ENCODE measurements at places on chromosomes 16 and 17.

GRCh38 chr17:511833-512251 is 159.2 kb upstream of the RPH3AL start:
- DNase-seq = no peak

DNA sequence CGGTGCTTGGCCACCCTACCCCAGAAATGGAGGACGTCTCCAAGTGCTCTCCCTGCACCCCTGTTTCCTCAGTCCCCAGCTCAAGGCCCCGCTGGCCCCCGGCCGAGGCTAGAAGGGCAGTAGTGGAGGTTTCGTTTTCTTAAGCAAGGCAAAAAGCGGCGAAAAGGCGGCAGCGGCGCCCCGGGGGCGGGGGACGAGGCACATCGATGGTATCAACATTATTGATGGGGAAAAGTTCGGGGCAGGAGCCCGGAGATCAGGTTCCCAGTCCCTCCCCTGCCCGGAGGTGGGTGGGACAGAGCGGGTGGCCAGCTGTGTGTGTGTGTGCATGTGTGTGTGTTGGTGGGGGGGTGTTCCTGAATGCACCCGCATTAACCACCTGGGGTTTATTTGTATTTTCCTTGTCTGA is 4.1 kb upstream of the SALL1 start:
- no peak for DNase-seq

DNA sequence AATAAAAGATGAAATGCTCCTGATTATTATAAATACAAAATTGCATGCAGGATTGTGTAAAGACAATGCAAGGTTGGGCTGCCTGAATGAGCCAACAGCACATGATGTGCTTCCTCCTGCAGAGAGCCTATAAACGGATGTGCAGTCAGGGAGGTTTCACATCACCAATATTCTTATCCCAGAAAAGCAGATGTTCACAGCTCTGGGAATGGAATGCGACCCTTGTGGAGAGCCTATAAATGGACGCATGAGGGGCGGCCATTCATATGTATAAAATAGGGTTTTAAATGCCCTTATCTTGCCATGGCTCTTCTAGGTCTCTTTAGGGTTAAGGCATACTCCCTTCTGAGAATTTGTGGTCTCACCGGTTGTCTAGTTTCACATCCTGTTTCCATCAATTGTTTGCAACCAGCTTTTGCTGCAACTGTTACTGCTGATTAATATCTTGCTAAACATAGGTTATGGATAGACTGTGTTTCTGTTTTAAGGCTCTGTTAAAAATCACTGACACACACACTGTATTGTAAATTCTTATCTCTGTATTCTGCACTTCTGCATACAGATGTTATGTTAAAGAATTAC is 31.9 kb downstream of the SLFN11 start:
- no peak for DNase-seq

GRCh38 chr17:50329716-50330115 is 16.2 kb upstream of the XYLT2 start:
- no peak for DNase-seq

DNA sequence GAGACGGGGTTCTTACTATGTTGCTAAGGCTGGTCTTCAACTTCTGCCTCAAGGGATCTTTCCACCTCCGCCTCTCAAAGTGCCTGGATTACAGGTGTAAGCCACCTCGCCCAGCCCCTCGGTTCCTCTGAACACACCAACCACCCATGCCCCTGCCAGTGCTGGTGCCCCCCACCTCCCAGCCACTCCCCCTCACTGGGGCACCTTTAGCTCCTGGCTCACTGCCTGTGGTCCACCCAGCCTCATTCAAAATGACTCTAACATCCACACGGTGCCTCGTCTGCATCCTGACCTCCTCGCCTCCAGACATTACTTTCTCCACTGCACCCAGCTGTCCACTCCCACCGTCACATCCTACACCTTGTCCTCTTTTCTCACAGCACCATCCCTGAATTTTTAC is 55.3 kb downstream of the ARHGAP27 start:
- DNase-seq = no peak

DNA sequence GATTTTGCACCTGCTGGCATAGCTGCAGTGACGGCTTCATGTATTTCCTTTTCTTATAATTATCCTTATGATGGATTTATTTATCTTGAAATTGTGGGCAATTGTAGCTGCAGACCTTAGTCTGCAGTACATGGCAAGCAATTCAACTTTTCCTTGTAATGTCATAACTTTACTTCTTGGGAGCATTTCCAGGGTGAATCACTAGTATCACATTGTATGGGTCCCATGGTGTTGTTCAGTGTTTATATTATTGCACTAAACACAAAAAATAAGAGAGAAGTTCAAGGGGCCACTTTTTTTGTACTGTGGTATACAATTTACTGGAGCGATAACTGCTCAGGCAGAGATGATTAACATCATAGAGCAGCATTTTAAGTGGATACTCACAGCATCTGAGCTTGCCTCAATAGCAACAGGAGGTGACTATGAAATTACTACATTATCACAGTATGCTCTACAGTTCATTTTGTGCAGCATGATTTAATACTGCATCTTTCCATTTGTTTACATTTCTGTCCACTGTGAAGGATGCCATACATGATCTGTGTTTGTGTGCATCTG is 169.5 kb downstream of the STX8 start:
- no peak for DNase-seq

GRCh38 chr16:3857189-3858043 is 23.1 kb downstream of the CREBBP start:
- no peak for DNase-seq

- no peak for DNase-seq
Measured at GRCh38 chr17:79630821-79631639, 20.2 kb upstream of the RBFOX3 start.

DNA sequence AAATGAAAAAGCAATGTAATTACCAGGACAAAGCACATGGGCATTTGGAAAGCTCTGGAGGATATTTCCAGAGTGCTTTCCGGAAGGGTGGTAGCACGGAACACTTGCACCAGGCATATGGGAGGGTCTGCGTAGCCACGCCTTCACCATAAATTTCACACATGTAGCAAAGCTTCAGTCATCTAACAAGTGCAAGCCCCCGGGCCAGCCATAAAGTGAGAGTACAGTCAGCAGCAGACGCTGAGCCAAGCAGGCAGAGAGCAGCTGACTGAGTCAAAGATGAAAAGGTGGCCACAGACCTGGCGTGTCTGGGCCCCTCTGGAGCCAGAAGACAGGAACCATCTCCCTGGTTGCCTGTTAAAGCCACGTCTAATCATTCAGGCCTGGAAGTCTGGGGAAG is 130.6 kb downstream of the SEC14L1 start:
- DNase-seq = no peak

- DNase-seq = no peak
Measured at GRCh38 chr16:67026570-67026969, 2.4 kb upstream of the CBFB start.

DNA sequence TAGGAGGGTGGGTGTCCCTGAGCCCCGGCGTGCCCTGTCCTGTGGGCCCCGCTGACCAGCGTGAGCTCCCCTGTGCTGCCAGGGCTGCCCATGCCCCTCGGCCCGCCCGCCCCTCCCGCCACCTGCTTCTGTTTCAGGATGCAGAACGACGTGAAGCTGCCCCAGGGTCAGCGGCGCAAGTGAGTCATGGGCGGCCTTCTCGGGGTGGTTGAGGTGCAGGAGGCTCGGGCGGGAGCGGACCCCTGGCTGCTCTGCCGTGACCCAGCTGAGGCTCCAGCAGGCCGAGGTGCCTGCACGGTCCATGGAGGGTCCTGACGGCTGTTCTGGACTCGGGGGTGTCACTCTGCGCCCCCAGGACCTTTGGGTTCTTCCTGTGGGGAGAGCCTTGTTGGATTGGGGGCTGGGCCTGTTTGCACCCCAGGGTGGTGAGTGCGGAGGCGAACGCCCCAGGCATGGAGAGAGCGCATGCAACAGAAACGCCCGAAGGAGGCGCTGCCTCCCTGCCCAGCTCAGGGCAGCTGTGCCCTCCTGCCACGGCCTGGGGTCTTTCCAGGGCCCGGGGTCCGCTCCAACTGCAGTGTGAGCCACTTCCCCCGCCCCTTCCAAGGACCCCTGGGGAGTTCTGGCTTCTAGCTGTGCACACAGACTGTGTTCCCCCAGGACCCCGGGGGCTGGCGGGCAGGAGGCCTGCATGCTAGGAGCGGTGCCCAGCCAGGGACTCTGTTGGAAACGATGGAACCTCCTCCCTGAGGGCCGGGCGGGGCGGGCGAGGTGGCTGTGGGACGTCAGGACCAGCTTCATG is 4.0 kb downstream of the SLC25A10 start:
- DNase-seq = no peak

- DNase-seq = no peak
Measured at GRCh38 chr16:67598527-67598926, 36.2 kb downstream of the CTCF start.

DNA sequence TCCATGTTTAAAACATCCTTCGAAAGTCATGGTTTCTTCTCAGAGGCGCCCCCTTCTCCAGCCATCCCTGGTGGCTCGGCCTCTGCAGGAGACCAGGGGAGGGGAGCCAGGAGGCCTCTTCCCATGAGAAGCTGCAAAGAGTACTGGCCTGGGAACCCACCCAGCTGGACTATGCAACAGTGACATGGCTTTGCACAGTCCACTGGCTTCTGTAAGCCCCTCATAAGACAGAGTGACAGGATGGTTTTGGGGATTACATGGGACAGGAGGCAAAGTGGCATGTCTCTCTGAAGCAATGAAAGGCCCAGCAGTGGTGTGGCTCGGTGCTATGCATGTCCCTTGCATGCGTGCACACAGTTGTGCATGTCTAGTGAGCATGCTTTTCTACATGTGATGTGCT is 99.5 kb downstream of the C16orf78 start:
- no peak for DNase-seq

- DNase-seq = no peak
Measured at GRCh38 chr17:44786551-44787081, 27.8 kb downstream of the ADAM11 start.

GRCh38 chr16:4277987-4278513 is 5.2 kb upstream of the TFAP4 start:
- no peak for DNase-seq

DNA sequence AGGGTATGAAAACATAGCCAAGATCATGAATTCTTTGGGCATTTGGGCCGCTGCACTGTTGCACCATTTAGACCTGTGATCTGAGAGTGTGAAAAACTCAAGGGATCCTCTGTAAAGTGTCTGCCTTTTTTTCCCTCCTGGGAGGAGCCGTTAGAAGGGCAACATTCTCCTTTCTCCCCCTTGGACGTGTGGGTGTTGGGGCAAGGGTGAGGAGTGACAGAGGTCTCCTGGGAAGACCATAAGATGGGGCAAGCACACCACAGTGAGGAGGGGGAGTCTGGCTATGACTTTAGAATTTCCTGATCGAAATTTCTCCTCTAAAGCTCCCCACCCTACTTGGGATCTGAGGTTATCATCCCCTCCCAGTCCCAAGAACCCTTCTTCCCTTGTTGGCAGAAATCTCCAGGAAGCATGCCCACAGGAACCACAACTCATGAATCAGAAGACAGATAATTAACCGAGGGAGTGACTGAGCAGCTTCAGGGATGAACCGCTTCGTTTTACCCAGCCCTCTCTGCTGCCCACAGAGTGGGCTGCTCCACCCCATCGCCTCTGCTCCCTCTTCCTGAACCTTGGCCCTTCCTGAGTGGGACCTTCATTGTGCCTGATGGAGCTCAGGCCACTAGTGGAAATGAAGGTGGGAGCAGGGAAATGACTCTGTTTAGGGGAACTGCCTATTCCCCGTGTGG is 4.2 kb downstream of the ITGB3 start:
- no peak for DNase-seq

DNA sequence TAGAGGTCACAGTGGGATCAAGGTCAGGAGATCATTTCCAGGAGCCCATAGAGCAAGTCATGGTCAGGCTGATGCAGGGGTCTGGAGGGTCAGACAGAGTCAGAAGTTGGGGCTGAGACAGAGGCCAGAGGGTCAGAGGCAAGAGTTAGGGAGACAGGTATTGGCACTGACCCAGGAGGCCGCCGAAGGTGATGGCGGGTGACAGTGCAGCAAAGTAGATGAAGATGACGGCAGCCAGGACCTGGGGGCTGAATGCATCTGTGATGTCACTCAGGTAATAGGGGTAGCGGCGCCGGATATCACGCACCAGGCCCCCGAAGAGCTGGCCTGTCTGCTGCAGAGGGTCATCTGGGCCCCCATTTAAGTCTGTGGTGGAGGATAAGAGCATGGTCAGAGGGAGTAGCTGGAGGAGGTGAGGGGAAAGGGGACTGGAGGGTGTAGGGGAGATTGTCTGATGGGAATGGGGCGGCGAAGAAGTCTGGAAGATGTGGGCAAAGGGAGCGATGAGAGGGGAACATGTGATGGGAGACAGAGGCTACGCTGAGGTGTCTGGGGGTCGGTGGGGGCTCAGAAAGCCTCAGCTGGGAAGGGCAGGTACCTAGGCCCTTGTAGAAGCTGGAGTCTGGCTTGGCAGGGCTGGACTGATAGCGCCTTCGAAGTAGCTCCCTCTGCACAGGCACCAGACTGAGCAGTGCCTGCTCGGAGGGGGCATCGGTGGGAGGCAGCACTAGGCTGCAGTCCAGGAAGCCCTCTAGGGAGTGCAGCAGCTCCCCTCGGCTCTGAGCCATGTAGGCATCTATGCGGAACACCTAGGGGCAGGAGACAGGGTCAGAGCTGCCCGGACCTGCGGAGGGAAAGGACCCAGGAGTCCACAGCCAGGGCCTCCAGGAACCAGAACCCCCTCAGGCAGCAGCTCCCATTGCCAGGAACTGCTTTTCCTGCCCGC is 9.8 kb downstream of the SLC4A1 start:
- no peak for DNase-seq

- no peak for DNase-seq
Measured at GRCh38 chr16:12017558-12017957, 41.0 kb downstream of the SNX29 start.

GRCh38 chr17:66006654-66007053 is 185.3 kb downstream of the CEP112 start:
- DNase-seq = no peak

GRCh38 chr17:43337684-43338428 is 60.9 kb upstream of the ARL4D start:
- DNase-seq = no peak

GRCh38 chr17:40535924-40536294 is 29.4 kb downstream of the CCR7 start:
- no peak for DNase-seq

DNA sequence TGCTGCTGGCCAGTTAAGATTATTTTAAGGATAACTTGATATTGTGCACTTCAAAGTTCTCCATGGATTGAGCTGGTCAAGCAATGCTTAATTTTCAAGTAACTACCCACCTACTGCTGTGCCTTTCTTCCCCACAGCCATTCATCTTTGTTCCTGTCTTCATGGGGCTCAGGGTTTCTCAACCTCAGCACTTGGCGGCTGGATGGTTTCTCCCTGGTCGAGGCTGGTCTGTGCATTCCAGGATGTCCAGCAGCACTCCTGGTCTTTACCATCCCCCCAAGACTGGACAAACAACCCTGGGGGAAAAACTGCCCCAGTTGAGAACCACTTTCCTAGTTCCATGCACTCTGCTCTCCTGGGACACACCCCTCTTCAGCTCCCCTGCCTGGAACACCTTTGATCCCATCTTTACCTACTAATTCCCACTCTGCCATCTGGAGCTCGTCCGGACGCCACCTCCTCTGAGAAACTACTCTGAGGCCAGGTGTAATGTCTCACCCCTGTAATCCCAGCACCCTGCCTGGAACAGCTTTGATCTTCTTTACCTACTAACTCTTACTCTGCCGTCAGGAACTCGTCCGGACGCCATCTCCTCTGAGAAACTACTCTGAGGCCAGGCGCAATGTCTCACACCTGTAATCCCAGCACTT is 81.5 kb downstream of the NXN start:
- no peak for DNase-seq

- no peak for DNase-seq
Measured at GRCh38 chr17:18163547-18163946, 20.1 kb upstream of the ALKBH5 start.
